Stimulated activated CD8-positive, alpha-beta memory T cell treated with anti-CD3 and anti-CD28 coated beads, Interleukin-2, amount 100 ng/mL, for 1 hour (primary cell): ENCODE measurements at places on chromosomes 2 and 18.

DNA sequence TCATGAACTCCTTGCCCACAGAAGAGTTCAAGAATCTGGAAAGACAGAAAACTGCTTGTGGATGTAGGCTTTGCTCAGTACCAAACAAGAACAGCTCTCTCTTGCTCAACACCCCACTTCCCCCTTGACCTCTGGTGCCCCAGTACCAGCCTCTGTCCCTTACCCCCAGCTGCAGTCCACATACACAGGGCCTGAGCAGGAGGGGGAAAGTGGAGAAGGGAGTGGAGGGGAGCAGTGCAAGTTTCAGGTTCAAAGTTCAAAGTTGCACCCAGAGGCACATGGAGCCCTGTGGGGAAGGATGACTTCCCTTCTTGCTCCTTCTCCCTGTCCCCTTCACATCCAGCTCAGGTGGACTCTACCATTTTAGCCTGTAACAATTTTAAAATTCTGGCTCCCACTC lies 61.1 kb upstream of the LPIN2 start:
- no peak for DNase-seq

- no peak for DNase-seq
These were observed 208.0 kb upstream of the FBXO11 start for GRCh38 chr2:48114256-48114655.

- DNase-seq, result no peak
These were observed 28.8 kb downstream of the SDC1 start for GRCh38 chr2:20196053-20196656.

GRCh38 chr2:11757101-11757500 lies 10.7 kb downstream of the LPIN1 start:
- DNase-seq, result no peak

GRCh38 chr2:64295326-64296139 lies 151.3 kb upstream of the PELI1 start:
- no peak for DNase-seq

DNA sequence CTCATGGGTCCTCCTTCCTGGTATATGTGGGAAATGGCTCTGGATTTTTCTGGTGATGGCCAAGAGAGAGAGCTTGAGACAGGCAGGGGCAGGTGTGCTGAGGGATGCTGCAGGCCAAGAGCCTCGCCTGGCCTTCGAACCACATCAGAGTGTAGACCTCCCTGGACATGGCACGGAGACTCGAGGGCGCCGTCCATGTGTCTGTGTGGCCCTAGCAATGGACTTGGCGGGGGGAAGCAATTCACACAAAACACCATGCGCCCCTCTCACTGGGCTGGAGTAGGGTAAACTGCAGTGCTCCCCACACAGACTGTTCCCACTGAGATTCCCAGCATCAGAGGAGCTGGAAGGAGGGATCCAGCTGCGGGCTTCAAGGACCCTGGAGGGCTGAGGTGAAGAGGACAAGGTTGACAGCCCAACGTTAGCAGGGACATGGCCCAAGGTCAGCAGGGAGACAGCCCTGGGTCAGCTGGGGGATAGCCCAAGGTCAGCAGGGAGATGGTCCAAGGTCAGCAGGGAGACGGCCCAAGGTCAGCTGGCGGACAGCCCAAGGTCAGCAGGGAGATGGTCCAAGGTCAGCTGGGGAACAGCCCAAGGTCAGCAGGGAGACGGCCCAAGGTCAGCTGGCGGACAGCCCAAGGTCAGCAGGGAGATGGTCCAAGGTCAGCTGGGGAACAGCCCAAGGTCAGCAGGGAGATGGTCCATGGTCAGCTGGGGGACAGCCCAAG lies 75.4 kb upstream of the HDAC4 start:
- DNase-seq, result no peak

DNA sequence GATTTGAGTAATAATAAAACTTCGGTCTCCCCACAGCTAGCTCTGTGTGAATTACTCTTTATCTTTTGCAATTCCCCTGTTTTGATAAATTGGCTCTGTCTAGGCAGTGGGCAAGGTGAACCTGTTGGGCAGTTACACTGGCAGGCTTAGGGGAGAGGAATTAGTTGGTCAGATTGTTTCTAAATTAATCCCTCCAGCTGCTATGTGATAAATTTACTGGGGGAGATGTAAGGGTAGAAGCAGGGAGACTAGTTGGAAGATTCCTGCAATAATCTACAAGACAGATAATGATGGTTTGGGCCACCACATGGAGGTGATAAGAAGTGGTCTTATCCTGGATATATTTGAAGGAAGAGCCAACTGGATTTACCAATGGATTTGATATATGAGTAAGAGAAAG lies 118.5 kb upstream of the TACR1 start:
- no peak for DNase-seq

GRCh38 chr2:200873560-200873959 lies 9.1 kb upstream of the CLK1 start:
- no peak for DNase-seq

DNA sequence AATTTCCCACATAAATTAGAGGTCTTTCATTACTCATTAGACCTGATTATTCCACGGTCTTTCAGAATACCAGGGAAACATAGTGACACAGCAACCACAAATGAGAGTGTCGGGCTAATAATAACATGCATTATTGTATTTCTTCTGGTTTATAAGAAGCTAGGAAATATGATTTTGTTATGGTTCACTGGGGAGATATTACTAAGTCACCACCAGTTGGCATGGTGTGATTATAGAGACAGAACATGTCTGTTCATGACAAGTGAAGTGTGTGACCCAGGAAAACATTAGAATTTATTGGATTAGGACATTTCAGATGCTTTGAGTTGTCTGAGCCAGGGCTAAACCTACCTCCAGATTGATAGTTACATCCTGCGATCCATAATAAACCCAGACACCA lies 494.4 kb downstream of the FBXO15 start:
- no peak for DNase-seq

DNA sequence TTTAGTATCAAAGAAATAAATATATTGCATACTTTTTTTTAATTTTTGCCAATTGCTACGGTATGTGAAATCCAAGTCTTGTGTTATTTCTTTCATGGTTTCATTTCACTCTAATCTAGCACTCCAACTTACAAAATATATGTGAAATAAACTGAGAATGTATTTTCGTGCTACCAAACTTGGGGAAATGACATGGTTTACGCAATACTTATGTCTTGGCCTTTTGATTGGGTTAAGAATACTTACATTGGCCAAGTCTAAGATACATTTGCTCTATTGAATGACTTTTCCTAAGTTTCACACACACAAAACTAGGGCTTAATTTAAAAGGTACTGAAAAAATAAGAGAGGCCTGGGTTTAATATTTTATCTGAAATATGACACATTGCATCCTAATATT lies 80.5 kb downstream of the VRK2 start:
- no peak for DNase-seq

DNA sequence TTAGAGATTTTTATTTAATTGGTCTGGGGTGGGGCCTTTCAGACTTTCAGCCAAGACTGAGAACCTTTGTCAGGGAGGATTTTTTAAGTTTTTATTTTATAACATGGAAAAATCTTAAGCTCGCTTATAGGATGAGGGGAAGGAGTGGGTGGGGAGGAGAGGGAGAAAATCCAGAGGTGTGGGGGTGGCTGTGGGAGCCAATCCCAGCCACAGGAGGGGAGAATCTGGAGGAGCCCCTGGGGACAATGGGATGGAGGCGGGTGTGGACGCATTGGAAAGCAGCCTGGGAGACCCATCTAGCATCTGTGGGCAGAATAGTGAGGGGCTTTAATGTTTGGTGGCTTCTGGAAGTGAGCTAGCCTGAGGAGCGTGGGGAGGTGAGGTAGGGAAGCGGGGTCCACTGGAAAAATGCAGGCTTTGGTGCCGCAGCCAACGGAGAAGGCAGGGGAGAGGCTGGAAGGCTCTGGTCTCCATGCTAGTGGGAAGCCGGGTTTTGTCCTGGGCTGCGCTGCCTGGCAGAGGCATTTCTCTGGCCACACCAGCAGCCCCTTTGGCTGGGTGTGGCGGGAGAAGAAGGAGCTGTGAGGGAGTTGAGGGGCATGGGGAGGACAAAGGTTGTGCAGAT lies 11.5 kb upstream of the INPP5D start:
- DNase-seq, result no peak

DNA sequence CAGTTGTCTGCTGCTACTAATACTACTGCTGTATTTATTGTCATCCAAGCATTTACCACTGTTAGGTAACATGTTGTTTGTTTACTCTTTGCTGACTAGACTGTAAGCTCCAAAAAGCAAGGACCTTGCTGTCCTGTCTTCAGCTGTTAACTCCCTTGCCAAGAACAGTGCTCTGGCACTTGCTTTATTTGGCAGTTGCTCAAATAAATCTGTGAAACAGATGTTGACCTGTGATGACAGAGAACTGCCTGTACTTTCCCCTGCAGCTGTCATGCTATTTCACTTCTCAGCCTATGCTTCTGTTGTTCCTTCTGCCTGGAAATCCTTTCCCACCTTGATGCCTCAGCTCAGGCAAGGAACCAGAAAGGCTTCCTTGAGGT lies 181.2 kb downstream of the ATAD2B start:
- DNase-seq, result no peak

GRCh38 chr2:135709992-135710391 lies 31.7 kb upstream of the UBXN4 start:
- DNase-seq, result peak; percentile 51

GRCh38 chr2:173130496-173131465 lies 55.1 kb downstream of the MAP3K20 start:
- DNase-seq, result no peak

DNA sequence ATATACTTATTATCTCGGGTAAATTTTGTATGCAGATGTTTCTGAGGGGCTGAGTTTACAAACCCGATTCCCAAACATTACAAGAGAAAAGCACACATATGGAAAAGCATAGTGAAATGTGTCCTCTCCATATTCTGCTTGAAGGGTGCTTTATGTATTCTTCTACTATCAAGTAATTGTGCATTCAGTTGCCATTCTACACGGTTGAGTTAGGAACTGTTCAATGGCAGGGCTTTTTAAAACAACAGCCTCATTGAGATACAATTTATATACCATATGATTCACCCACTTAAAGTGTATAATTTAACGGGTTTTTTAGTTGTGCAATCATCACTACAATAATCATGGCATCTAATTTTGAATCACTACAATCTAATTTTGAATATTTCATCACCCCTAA lies 138.4 kb upstream of the DLGAP1 start:
- DNase-seq, result no peak

DNA sequence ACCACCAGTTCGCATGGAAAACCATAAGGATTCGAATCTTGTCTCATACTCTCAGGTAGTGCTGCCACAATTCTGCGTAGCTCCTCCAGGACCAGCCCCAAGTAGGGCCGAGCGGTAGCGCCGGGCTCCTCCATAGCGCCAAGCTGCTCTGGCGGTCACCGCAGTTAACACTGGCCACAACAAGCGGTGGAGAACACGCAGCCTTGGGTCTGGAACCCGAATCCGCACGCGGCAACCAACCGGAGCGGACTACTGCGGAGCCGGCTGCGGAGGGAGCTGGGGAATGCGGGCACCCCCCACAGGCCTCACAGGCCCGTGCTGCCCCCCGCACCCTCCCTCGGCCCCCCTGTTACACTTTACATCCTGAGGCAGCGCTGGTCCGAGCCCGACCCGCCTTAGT lies 531.5 kb downstream of the STK39 start:
- DNase-seq, result no peak

DNA sequence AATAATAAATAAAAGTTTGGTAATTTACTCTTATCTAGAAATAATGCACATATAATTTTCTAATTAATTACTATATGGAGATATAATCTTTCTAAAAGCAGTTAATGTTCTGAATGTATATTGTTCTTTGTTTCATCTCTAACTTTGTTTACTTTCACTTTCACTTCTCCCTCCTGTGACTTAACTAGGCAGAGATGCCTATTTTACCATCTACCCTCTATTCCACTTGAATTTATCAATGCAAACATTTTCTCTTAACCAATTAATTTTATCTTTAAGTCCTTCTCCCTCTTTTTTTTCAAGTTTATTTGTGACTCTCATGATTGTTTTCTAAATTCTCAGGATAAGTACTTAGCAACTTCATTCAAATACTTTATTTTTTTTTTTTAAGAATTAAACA lies 55.1 kb upstream of the IL1RL1 start:
- no peak for DNase-seq

GRCh38 chr18:64713284-64713683 lies 564.4 kb upstream of the LINC00305 start:
- no peak for DNase-seq

DNA sequence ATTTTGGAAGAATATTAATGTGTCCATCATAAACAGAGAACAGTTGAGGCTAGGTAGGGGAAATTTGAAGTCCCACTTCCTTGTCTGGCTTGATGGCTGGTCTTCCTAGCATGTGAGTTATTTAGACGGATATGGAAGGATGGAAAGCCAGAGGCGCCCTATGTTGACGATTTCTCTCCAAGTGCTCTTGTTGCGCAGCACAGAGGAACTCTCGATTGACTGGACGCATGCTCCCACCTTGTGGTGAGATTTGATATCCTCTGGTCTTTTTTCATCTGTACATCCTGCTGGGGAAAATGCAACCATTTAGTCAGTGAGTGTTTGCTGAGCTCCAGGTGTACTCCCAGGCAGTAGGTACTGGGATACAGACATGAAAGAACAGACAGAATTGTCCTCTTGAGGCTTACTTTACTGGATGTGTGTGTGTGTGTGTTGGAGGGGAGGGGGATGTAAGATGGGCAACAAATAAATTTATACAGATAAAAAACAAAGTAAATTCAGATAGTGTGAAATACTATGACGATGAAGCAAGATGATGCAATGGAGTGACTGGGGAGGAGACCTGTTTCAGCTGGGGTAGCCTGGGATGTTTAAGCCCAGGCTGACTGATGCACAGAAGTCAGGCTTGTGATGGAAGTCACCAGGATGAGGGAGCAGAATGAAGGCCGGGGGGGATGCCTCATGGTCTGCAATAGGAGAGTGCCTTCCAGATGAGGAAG lies 137.2 kb downstream of the TRIM43 start:
- no peak for DNase-seq

DNA sequence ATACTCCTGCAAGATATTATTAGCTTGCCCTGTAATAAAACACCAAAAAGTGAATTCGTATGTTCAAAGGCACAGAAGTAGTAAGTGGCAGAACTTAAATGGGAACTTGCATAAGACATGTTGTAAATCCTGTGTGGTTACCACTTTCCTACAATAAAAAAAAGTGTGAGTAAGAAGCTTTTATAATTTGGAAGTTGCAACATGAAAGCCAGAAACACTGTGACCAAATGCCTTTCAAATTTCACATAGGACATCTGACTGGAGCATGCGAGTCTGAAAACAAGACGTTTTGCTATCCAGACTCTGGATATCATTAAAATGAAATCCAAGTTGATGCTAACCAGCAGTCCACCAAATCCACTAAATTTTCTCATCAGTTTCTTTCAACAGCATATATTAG lies 886.2 kb upstream of the NRXN1 start:
- no peak for DNase-seq

GRCh38 chr2:43417300-43417699 lies 178.5 kb downstream of the THADA start:
- no peak for DNase-seq

- no peak for DNase-seq
These were observed 176.7 kb downstream of the GLI2 start for GRCh38 chr2:120912101-120912985.

GRCh38 chr2:27016801-27017325 lies 15.9 kb upstream of the TMEM214 start:
- DNase-seq, result no peak
